ENCODE measurements at places on chromosomes 6 and 20. TPM values are rescaled to one million over a fixed set of nuclear protein-coding genes. Genes with fewer than 3 reads are reported as not detected.

DNA sequence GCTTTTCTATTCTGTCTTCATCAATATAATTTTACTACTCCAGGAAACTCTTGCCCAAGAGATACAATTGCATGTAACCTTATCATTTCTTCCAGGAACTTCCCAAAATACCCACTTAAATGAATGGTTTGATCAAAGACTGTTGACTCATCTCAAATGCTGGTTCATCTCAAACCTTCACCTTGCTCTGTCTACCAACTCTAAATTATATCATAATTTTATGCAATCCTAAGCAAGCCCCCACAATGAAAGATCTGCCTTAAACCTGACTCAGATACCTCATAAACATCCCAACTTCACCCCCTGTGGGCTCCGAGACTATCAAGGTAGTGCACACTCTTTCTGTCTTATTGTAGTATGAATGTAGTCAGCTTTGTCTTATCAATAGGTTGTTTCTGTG is 65.5 kb upstream of the GCM1 start:
- no peaks in the 10 kb centered on the region for H3K36me3 ChIP-seq
- H3K4me3 ChIP-seq: no peak overlapping the region
- H3K27me3 ChIP-seq: no peaks in the 10 kb centered on the region
- no peak for DNase-seq

DNA sequence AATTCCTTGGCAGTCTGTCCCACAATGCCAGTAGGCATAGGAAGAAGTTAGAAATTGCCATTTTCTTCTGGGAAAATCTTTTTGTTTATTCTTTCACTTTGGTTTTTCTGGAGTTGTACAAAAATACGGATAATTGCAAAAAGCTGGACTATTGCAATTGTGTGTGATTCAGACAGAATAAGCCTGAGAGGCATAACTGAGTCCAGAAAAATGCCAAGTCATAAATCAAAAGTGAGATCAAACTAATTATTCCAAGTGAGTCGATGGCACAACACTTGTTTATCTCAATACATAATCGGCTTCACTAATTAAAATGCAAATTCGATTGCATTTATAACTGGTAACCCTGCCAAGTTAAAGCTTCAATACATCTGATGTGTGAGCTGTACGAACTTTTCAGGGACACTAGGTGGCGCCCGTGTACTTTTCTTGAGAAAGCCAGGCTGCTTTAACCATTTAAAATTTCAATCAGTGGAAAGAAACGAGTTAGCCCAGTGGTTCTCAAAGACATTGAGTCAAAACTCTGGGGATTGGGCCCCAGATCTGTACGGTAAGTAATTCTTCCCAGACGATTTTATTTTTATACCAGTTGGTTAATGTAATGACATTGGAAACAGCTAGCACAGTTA is 102.6 kb downstream of the LAMP5 start:
- peaks cover 3% of the 10 kb centered on the region for H3K27me3 ChIP-seq
- peak; percentile 68 for DNase-seq
- H3K27ac ChIP-seq: no peak overlapping the region
- no peak overlapping the region for H3K4me3 ChIP-seq
- no peaks in the 10 kb centered on the region for H3K36me3 ChIP-seq
- peaks cover 3% of the 10 kb centered on the region for H3K4me1 ChIP-seq

Gene HLA-B
- total RNA-seq: 11.4 TPM

DNA sequence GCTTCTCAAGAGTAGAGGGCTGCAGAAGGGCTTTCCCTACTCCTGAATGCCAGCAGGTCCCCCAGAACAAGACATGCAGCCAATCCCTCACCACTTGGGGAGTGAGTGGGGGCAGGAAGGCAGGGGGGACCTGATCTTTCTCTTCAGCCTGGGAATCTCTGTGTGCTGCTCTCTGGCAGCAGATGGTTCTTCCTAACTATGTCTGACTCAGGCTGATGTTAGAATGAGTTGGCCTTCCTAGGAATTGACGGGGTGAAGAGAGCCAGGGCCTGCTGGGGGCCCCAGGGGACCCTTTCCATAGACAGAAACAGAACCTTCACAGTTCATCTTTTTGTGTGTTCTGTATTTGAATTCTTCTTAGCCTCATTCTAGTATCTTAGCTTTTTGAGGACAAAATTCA is 29.0 kb upstream of the TCP11 start:
- H3K27ac ChIP-seq: no peak overlapping the region
- no peak overlapping the region for H3K4me3 ChIP-seq
- no peaks in the 10 kb centered on the region for H3K4me1 ChIP-seq
- H3K36me3 ChIP-seq: no peaks in the 10 kb centered on the region

- no peak overlapping the region for H3K4me3 ChIP-seq
- peaks cover 2% of the 10 kb centered on the region for H3K27me3 ChIP-seq
- DNase-seq: no peak
- H3K36me3 ChIP-seq: no peaks in the 10 kb centered on the region
- no peaks in the 10 kb centered on the region for H3K4me1 ChIP-seq
Observed at GRCh38 chr6:22653980-22654610, 84.7 kb downstream of the HDGFL1 start.

Gene PBOV1
- not detected for total RNA-seq

GRCh38 chr6:7500752-7501282 is 40.7 kb upstream of the DSP start:
- H3K36me3 ChIP-seq: no peaks in the 10 kb centered on the region
- H3K27ac ChIP-seq: no peak overlapping the region
- H3K4me1 ChIP-seq: no peaks in the 10 kb centered on the region

DNA sequence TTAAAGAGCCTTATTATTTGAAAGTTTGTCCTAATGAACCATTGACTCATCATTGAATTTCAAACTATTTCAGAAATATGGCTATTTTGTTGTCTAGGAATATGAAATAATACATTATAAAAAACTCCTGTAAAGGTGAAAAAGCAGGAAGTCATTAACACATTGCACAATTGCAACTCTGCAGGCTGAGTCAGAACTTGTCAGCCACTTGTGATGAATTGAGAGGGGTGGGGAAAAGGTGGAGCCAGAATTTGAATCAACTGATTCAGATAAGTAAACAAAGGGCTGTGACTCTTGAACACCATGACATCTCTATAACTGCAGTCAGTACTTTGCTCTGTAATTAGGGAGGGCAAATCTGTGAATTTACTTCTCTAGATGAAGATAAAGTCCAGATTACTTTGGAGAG is 6.0 kb downstream of the C6orf141 start:
- H3K36me3 ChIP-seq: no peaks in the 10 kb centered on the region
- H3K27me3 ChIP-seq: peaks cover 1% of the 10 kb centered on the region
- H3K4me3 ChIP-seq: no peak overlapping the region
- H3K27ac ChIP-seq: no peak overlapping the region
- peaks cover 5% of the 10 kb centered on the region for H3K4me1 ChIP-seq
- no peak for DNase-seq

- H3K27ac ChIP-seq: no peak overlapping the region
- H3K36me3 ChIP-seq: no peaks in the 10 kb centered on the region
Observed at GRCh38 chr6:81987293-81987692, 234.8 kb upstream of the TENT5A start.
